ENCODE measurements at places on chromosomes 2 and 18.
A peak's percentile ranks its signal among the peaks of the same experiment; 100 is the strongest.

DNA sequence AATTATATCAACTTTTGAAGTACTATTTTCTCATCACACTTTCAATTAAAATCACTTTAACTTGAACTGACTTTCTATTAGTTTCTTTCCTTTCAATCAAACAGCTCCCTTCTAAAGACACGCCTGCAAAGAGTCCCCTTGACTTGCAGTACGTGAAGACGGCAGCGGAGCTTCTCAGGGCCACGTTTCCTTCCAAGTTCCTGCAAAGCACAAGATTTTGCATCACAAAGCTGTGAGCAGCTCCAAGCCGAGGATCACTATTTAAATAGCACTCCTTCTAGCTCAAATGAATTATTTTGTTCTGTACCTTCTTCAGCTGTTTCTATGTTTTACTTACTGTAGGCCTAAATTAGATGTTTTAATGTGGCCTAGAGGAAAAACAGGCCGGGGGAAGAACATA is 30.8 kb downstream of the SH3YL1 start:
- DNase-seq: no peak

- no peak for DNase-seq
These were observed 94.3 kb downstream of the DOCK10 start for GRCh38 chr2:224948005-224948404.

GRCh38 chr2:68751397-68752339 is 17.1 kb downstream of the ARHGAP25 start:
- DNase-seq: no peak

DNA sequence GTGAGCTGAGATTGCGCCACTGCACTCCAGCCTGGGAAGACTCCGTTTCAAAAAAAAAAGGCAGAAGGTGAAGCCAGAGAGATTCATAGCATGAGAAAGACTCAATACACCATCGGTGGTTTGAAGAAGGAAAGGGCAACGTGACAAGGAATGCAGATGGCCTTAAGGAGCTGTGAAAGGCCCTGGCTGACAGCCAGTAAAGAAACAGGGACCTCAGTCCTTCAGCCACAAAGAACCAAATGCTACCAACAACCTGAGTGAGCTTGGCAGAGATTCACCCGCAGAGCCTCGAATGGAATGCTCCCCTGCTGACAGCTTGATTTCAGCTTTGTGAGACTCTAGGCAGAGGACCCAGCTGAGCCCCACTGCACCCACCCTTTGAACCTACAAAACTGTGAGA is 154.9 kb upstream of the NDUFV2 start:
- DNase-seq: no peak

DNA sequence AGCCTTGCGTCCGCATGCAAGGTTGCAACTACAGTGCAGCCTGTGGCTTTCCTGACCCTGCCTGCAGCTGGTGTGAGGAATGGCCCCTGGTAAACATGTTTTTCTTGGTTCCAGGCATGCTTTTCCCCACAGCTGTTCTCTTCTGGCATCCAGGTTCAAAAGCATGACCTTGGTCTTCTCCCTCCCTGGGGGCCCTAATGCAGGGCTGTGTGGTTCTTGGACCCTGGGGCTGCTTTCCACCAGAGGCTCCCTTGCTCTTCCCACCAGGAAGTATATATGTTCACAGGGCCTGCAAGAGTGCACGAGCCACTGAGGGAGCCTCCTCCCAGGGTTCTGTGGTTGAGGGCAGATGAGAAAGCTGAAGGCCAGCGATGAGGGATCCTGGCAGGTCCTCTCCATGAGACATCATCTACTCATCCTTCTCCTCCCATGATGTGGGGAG is 125.9 kb downstream of the BCL2L11 start:
- no peak for DNase-seq

- DNase-seq: peak; percentile 31
These were observed 4.3 kb downstream of the GAD1 start for GRCh38 chr2:170820757-170821530.

DNA sequence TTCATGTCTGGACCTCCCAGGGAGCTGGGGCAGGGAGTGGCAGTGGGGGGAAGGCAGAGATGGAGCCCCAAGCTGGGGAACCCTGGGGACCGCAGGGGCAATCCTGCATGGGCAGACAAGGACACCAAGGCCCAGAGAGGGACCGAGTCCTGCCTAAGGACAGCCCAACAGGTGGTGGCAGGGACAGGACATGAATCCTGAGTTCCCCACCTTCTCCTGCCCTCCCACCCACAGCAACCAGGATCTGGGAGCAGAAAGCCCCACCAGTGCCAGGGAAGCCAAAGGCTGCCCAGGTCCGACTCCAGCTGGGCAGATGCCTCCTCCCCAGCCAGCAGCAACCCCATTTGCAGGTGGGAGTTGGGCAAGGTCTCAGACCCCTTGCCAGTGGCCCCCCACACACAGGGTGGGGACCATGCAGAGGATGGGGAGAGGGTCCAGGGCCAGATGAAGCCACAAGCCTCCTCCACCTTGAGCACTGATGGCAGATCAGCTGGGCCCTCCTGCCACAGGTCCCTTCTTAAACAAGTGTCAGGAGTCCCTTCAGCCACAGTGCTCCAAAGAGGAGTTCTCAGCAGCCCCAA is 6.3 kb downstream of the ADRA2B start:
- no peak for DNase-seq

GRCh38 chr2:199848389-199849130 is 2.4 kb downstream of the FTCDNL1 start:
- no peak for DNase-seq

GRCh38 chr2:205657579-205657978 is 24.7 kb upstream of the NRP2 start:
- no peak for DNase-seq

DNA sequence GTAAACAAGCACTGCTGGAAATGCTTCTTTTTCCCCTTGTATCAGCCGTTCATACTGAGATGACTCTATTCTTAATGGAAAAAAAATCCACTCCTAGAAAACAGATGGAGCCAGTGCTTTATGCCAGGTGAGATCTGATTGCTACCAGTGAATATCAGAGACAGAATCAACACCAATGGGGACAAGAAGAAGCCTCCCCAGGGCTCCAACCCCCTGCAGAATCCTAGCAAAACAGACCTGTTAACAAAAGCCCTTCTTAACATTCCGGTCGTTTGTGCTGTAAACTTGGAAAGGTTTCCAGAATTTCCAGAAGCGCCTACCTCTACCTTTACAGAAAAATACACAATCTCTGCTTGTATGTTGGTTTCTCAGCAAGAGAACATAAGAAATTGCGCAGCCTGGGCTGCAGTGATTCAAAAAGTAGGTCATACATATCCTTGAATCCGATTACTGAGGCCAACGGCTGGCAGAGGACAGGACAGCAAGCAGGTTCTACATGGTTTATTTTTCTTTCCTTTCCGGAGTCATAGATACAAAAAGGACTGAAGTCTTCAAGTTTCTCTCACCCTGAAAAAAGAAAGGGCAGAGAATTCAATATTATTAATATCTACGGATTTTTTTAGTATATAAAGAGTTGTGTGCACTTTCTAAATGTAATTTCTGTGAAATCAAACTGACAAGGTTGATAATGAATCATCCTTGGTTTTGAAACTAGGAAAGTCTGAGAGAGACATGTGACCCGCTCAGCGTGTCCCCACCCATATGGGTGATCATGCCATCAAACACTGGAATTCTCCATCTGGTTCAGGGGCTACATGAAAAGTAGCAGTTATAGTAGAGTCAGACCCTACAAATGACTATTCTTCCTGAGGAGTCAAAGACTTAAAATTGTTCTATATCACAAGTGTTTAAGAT is 266.7 kb upstream of the MGAT5 start:
- no peak for DNase-seq

- no peak for DNase-seq
These were observed 38.2 kb downstream of the LCT start for GRCh38 chr2:135798762-135799161.

DNA sequence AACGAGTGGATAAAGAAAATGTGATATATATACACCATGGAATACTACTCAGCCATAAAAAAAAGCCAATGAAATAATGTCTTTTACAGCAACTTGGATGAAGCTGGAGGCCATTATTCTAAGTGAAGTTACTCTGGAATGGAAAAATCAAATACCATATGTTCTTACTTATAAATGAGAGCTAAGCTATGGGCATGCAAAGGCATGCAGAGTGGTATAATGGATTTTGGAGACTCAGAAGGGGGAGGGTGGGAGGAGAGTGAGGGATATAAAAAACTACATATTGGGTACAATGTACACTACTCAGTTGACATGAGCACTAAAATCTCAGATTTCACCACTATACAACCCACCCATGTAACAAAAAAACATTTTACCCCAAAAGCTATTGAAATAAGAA is 1.7 kb upstream of the MSGN1 start:
- no peak for DNase-seq

DNA sequence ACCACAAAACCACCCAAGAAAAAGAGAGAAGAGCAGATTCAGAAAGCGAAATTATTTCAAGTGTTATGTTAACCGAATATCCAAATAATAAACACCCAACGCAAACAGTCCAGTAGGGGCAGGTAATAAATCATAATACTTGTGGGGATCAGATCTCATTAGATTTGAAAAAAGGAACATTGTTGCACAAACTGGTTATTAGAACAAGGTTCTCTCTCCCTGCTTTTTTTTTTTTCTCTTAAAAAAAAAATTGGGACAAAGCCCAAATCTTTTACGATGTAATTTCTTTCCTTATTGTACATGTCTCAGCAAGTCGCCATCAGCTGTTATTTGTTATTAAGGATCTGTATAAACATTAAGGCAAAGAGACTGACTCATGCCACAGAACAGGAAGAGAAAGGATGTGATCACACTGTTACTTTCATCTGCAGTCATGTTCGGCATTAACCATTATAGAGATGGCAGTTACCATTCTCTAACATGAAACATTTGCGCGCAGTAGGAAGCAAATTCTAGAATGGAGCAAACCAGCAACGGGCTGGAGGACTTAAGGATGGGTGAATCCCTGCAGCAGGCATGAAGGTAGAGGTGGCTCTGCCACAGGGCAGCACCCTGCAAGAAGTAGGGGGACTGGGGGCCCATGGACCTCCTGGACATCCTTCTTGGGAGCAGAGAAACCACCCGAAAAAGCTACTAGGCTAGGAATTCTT is 42.0 kb downstream of the EPHA4 start:
- no peak for DNase-seq

- DNase-seq: no peak
These were observed 28.4 kb downstream of the SCYGR8 start for GRCh38 chr2:227774011-227774624.

- no peak for DNase-seq
These were observed 50.3 kb upstream of the TWIST2 start for GRCh38 chr2:238797537-238797936.

GRCh38 chr2:20515290-20516220 is 68.7 kb downstream of the RHOB start:
- no peak for DNase-seq

GRCh38 chr2:149089068-149089467 is 50.6 kb downstream of the LYPD6B start:
- no peak for DNase-seq

GRCh38 chr18:45449418-45450227 is 165.7 kb upstream of the SLC14A2 start:
- DNase-seq: no peak

GRCh38 chr2:239171643-239172042 is 229.2 kb downstream of the HDAC4 start:
- no peak for DNase-seq

DNA sequence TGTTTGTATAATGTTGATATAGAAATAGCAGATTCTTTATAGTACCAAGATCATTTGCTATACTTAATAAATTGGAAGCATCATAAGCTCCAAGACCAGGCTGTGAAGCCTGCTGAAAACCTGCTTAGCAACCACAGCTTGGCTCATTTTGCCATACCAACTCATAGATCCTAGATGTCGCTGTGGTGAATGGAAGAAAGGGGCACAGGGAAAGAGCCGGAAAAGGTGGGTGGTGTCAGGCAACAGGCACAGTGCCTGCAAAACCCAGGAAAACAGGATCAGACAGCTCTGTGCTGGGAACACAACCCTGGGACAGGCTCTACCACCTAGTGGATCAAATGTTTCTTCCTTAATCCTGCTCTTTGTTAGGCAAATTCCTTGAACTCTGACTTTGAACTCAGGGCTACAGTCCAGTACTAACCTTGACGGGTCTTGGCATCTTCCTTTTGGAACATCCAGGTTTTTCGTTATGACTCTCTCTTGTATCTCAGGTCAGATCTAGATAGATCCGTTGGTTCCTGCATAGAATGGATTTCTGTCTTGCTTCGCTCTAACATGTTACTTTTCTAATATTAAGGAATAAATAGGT is 31.6 kb downstream of the TWSG1 start:
- no peak for DNase-seq

DNA sequence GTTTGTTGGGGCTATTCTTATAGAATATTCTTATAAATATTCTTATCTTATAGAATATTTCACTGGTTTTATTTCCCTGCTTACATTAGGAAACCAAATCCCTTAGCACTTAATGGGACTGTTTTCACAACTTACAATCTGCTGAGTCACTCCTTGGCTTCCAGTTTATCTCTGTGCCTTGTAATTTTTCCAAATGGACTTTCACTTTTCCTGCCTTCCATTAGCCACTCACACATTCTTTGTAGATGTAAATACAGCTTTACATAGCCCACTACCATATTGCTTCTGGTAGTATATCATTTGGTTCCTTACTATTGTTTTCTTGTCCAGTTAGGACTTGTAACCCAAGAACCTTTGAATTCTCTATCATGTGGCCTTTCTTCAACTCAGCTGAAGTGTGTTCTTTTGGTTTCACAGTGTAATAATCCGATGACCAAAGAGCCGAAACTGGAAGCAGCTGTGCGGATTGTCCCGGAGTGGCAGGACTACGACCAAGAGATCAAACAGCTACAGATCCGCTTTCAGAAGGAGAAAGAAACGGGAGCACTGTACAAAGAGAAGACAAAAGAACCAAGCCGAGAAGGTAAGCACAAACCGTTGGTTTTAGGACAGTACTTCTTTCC is 96.1 kb downstream of the UGGT1 start:
- no peak for DNase-seq

DNA sequence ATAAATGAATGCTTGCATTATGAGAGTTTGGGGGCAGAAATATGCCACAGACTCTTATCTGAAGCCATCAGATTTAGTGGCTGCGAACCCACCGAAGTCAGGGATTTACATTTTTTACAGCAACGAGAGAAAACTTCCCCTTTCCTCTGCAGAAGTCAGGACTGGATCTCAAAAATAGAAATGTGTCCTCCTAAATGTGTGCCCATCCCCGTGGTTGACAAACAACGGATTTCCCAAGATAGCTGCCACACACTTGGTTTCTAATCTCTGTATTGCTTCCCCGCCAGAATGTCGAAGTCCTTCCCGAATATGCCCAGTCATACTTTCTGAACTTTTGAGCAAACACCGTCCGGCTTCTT is 879 bp upstream of the ADAM23 start:
- no peak for DNase-seq

GRCh38 chr2:227414846-227415245 is 27.1 kb upstream of the SCYGR1 start:
- DNase-seq: no peak

All from GM12864 (cell line).